NCI-H1417 treated with DMSO at 0.1 percent for 48 hours (cell line): ENCODE measurements at places on chromosomes 12 and 14.

DNA sequence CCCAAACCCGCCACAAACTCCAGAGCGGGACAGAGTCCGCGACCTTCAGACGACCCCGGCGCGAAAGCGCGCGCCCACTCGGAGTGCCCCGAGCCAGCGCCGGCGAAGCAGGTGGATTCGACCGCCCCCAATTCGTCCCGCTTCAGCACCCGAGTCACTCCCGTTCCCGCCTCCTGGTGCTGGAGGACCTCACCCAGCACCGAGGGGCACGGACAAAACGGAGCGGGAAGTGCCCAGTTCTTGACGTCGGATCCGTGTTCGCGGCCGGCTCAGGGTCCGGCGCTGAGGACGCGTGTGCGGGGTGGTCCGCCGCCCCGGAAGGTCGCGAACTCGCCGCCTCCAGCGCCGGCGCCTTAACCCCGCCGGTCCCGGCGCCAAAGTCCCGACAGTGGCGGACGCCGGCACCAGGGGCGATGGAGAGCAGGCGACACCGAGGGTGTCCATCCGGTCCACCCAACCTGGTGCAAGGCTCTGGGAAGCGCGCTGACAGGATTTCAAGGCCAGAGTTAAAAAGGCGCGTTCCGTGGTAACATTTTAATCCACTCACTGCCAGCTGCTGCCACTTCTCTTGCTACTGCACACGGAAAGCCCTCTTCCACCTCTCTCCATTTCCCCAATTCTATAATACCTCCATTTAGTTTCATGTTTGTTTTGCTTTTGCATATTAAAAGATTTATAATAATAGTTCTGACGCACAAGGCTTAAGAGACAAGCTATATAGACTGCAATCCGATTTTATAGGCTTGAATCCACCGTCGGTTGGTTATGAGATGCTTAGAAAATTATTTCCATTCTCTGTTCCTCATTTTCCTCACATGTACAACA lies 240.0 kb upstream of the CPNE8 start:
- DNase-seq, result no peak

- no peak for DNase-seq
Observed at GRCh38 chr14:85538636-85539035, 8.7 kb downstream of the FLRT2 start.

GRCh38 chr12:65881965-65882413 lies 57.7 kb downstream of the HMGA2 start:
- no peak for DNase-seq

GRCh38 chr12:72982356-72982755 lies 710.2 kb downstream of the TRHDE start:
- no peak for DNase-seq

GRCh38 chr14:66696326-66696725 lies 188.4 kb downstream of the GPHN start:
- no peak for DNase-seq

DNA sequence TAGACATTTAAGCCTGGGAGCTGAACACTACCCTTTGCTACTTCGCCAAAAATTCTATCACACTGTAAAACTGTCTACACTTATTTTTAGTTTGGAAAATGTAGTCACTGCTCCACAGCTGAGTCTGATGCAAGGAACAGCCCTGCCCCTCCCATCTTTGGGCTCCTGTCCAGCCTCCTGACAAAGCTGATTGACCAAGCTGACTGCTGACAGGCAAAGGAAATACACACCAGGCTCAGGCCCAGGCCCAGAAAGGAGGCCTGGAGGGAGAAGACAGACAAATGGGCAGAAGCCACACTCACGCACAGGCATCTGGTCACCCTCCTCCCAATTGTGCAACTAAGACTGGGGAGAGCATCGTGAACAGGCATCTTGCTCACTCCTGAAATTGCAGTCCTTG lies 55.3 kb downstream of the ISCA2 start:
- no peak for DNase-seq

- DNase-seq, result no peak
Observed at GRCh38 chr12:128519426-128519825, 252.5 kb downstream of the TMEM132C start.

- no peak for DNase-seq
Observed at GRCh38 chr12:131425112-131426075, 285.5 kb upstream of the SFSWAP start.
